ENCODE measurements at places on chromosomes 4 and X. TPM values are rescaled to one million over a fixed set of nuclear protein-coding genes. Genes with fewer than 3 reads are reported as not detected.

XAGE1A gene
- total RNA-seq, result not detected

FAAH2 gene
- 0.25 TPM for total RNA-seq

PDZD4 gene
- total RNA-seq, result 0.53 TPM

FHIP1A gene
- total RNA-seq, result under 0.01 TPM

MAGEB17 gene
- total RNA-seq, result not detected

FOXR2 gene
- not detected for total RNA-seq

GRID2 gene
- total RNA-seq, result under 0.01 TPM

AWAT2 gene
- total RNA-seq, result 0.13 TPM

MAGED4B gene
- total RNA-seq, result 3.5 TPM

TIGD4 gene
- total RNA-seq, result 0.13 TPM

TRIM75 gene
- total RNA-seq, result not detected

TRIM60 gene
- total RNA-seq, result not detected

PNMA6A gene
- total RNA-seq, result 0.62 TPM

TLR3 gene
- 3.7 TPM for total RNA-seq

Measured in aortic smooth muscle cell (primary cell).